ENCODE measurements at places on chromosomes 16 and 17.
A peak's percentile ranks its signal among the peaks of the same experiment; 100 is the strongest.

- DNase-seq: peak; percentile 59
These were observed 54.3 kb upstream of the MED13 start for GRCh38 chr17:62119373-62119772.

DNA sequence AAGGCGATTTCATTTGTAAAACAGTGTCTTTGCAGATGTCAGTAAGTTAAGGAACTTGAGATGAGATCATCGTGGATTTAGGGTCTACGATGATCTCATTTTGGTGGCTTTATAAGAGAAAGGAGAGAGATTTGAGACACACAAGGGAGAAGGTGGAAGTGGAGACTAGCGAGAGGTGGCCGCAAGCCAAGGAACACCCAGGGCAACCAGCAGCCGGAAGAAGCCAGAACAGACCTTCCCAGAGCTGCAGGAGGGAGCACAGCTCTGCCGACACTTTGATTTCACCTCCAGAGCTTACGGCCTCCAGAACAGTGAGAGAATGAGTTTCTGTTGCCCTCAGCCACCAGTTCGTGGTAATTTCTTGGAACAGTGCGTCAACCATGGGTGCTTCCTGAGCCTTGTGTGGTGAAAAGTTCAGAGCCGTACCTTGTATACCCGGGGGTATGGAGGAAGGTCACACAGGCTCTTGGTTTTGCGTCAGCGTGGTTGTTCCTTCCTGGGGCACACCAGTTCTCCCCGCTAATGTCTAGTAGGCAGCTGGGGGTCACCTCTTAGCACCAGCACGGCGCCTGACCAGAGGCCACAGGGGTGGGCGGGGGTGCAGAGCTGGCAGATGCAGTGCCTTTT lies 12.9 kb upstream of the SEC14L1 start:
- DNase-seq: no peak

DNA sequence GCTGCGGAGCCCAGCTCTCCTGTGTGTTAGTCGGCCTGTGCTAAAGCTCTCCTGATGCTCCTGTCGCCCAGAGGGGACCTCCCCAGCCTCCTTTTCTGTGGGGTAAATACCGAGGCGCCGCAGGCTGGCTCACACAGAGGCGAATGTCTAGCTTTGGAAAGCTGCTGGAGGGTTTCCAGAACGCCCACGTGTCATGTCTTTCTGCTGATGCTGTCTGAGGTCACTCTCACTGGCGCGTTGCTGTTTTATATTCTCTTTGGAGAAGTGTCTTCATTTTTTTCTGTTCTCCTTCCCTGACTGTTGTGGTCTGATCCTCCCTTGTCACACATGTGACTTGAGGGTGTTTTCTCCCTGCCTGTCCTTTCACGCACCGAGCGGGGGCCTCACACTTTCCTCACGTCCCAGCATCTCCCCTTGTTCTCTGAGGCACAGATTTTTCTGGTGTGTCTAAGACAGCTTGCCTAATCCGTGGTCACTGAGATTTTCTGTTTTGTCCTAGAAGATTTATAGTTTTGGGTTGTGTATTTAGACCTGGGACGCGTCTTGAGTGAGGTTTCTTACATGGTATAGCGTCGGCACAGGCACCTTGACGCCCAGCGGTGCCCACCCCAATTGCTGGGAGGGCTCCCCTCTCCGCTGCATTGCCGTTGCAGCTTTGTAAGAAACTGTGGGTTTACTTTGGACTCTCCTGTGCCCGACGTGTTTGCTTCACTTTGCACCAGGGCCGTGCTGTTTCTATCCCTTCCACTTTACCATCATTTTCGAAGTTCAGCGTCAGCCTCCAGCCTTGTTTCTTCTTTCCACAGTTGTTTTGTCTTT lies 92.1 kb upstream of the ZNF750 start:
- no peak for DNase-seq

DNA sequence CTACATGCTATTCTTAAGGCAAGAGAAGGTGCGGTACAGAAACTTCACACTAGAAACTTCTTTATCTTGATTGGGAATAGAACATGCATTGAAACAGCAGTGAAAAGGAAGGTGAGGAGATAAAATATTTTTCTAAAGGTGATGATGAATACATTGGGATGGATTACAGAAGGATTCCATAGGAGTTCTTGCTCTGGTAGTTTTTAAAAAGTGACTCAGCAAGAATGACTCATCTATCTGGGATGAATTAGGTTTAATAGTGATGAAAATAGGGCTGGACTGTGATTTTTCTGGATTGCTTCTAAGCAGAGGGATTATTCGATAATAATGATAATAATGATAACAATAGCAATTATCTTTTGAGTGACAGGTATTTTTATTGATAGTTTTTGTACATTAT lies 65.6 kb upstream of the HS3ST4 start:
- DNase-seq: no peak

GRCh38 chr16:79104567-79104966 lies 496.0 kb downstream of the MAF start:
- DNase-seq: no peak

GRCh38 chr16:28984619-28985135 lies at the start of gene LAT:
Gene LAT, plus strand, starts transcription at chr16:28985052. Its CDS starts 366 bp downstream, at chr16:28985418.
- DNase-seq: no peak

GRCh38 chr16:23257682-23258081 lies 44.4 kb upstream of the SCNN1B start:
- DNase-seq: no peak

DNA sequence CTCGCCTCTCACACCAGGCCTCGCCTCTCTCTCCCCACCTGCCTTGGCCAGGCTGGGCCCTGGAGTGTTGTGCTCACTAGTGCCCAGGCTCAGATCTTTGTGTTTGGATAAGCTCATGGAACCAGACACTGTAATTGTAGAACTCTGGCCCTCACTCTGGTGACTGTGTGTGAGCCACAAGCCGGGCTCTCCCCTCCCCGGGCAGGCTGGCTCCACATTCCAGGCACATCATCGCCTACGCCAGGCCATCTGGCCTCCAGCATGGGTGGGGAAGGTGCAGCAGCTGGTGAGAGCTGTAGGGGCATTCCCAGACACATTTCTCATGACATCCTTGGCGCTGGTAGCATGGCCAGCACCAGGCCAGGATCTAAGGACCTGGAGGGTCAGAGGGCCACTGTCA lies 202.3 kb downstream of the RAB11FIP4 start:
- DNase-seq: no peak

GRCh38 chr17:15237106-15237425 lies 28.1 kb downstream of the PMP22 start:
- DNase-seq: no peak

DNA sequence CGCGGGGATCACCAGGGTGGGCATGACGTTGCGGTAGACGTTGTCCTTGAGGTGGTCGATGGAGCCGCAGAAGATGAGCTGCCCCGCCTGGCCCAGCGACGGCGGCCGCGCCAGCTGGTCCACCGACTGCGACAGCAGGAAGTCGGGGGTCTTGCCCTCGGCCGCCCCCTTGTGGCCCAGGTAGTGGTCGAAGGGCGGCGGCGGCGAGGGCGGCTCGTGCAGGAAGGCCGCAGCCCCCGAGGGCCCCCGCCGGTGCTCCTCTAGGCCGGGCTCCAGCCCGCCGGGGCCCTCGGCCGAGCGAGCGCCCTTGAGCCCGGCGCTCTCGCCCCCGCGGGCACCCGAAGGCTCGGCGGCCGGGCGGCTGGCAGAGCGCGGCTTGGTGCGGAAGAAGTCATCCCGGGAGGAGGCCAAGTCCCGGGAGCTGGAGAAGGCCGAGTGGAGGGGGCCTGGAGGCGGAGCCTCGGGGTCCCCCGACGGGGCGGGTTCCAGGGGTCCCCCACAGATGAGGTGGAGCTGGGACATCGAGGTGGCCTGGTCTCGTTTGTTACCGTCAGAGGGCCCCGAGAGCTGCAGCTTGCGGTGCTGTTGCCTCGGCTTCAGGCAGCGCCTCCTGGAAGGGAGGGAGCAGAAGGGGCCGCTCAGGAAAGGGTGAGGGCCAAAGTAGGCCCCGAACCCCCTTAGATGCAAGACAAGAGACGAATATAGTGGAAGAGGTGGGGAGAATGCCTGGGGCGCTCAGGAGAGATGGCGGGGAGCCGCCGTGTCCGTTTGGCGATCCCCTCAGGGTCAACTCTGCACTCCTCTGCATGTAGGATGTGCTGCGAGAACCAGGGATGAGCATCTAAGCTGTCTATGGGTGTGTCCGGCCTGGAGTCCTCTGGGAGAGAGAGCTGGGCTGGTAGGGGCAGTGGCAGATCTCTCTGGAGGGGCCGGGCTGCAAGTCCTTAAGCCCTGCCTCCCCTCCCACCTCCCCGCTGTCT lies 8.8 kb downstream of the FAM171A2 start:
- DNase-seq: peak; percentile 83

DNA sequence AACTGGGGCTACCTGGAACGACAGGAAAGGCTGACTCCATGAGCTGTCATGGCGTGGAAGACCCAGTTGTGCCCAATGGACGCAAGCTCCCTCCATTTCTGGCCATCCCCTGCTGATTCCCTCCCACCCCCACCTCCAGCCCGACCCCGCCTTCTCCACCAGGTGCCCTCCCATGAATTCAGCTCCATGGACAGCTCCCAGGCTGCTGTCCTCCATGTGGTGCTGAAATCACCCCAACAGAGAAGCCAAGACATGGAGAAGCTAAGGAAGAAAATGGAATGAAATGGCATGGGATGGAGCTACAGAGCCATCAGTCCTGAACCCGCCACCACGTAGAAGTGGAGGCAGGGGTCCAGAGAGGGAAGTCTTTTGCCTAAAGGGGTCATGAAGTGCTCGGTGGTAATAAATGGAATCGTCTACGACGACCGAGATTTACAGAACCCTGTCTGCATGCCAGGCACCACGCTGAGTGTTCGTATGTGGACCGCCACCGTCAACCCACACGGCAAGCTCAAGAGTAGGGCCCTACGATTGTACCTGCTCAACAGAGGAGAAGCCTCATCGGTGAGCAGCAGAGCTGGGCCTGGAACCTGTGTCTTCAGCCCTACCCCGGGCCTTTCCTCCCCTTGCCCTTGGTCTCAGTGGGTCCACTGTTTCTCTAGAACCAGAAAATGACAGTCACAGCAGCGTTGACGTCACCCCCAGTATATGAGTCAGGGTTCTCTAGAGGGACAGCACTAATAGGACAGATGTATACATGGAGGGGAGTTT lies 9.3 kb upstream of the ZC3H18 start:
- DNase-seq: no peak

DNA sequence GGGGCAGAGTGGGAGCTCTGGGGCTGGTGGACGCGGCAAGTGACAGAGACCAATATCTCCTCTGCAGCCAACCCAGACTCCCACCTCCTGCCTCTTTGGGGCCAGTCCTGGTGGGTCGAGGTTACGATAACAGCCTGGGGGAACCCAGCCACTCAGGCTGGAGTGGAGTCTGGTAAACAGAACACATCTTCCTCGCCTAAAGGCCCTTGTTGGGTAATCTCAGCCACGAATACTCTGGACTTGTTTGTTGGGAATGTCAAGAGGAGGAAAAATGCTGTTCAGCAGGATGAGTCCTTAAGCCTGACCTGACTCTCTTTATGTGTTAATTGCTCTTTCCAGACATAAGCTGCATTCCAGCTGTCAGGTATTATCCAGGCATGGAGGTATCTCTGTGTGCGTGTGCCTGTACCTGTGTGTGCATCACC lies 8.0 kb upstream of the SPNS2 start:
- no peak for DNase-seq

Measured in GM13976 (cell line).